T47D (cell line): ENCODE measurements at places on chromosomes 4 and X.
A peak's percentile ranks its signal among the peaks of the same experiment; 100 is the strongest.

DNA sequence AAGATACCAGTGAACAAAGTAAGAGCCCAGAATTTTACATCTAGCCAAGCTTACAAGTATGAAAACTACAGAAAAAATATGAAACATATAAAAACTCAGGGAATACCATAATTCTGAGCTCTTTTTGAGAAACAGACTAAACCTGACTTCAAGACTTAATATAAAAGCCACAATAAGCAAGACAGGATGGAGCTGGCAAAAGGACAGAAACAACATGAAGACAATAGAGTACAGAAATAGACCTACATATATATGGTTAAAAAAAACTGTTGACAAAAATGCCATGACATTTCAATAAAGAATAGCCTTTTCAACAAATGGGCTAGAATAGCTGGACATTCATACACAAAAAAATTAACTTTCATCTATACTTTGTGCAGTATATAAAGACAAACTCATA lies 49.4 kb downstream of the UBA6 start:
- no peak for DNase-seq

DNA sequence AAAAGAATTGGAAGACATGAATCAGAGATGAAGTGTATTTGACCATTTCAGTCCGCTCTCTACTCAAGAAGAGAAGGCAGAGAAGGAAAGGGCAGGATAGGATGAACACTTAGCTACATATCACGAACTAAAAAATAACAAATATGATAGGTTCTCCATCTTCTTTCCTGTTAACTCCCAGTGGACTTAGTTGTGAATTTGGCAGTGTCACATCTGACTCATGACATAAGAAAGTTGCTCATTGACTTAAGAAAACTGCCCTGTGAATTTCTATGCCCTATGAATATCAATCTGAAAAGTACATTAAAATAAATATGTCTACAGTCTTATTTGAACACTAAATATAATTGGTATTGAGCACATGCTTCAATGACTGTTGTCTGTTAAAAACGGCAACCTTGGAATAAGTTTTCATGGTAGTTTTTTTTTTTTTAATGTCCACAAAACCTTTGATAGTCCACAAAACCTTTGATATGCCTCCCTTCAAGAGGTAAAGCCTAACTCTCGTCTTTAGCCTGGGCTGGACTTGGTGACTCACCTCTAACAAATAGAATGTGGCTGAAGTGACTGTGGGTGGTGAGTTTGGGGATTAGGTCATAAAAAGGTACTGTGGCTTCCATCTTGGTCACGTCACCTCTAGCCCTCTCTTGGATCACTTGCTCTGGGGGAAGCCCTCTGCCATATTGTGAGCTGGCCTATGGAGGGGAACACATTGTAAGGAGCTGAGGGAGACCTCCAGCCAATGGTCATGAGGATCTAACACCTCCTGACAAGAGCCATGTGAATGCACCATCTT lies 184.7 kb upstream of the S100G start:
- no peak for DNase-seq

DNA sequence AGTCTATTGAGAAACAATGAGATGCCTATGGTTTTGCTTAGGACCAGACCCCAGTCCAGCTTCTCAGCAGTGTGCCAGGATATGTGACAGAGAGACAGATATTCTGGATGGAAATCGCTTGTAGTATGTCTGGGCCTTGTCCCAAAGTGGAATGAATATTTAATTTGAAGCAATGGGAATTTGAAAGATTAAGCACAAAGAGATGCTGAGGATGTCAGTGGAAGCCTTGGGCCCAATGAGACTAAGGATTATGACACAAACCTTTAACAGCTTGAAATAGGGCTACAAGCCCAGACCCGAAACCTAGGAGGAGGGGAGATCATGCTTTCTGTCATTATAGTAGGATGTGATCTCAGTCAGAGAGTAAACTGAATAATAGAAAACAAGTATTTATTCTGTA lies 459.2 kb downstream of the FAT4 start:
- DNase-seq, result no peak

DNA sequence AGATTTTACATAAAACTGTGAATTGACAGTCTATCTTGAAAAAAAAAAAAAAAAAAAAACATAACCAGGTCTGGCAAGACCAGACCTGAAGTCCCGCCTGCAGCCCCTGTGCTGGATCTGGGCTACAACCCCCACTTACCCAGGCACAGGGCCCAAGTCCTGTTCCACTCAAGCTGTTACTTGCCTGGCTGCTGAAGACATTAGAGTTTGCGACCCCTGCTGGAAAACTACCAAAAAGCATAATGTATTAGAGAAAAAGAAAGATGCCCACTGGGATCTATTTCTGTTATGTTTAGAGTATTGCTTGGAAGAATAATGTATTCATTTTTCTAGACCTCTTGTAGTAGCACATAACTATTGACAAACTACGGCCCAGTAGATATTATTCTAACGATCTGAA lies 4.7 kb downstream of the HS3ST1 start:
- DNase-seq, result peak; percentile 35

- no peak for DNase-seq
Measured at GRCh38 chr4:7964890-7965662, 25.4 kb upstream of the AFAP1 start.

DNA sequence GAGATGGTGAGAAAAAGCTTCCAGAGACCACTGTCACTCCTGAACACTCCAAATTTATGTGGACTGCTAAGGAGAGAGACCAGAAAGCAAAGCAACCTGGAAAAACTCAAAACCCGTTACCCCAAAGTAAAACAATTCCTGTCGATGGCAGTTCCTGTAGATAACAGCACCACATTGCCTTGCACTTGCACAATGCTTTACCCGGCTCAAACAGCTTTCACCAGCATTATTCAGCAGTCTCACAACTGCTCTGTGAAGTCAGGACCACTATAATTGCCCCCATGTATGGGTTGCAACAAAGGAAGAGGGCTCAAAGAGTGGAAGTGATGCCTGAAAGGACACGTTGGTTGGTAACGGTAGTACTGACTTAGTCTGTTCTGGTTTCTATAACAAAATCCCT lies 234.8 kb downstream of the BCOR start:
- DNase-seq, result no peak

DNA sequence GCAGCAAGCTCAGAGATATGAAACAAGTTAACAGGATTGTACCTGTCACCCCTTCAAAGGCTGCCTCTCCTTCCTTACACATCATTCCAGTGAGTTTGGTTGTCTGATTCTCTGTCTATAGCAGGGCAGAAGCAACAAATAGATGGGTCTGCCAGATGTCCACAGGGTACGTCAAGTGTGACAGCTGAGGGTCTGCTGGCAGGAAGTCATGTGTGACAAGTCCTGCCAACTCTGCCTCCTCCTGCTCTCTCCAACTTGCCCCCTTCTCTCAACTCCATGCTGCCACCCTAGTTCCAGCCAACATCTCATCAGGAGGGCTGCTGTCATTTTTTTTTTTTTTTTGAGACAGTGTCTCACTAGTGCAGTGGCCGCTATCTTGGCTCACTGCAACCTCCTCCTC lies 109.2 kb downstream of the NSUN7 start:
- DNase-seq, result no peak

DNA sequence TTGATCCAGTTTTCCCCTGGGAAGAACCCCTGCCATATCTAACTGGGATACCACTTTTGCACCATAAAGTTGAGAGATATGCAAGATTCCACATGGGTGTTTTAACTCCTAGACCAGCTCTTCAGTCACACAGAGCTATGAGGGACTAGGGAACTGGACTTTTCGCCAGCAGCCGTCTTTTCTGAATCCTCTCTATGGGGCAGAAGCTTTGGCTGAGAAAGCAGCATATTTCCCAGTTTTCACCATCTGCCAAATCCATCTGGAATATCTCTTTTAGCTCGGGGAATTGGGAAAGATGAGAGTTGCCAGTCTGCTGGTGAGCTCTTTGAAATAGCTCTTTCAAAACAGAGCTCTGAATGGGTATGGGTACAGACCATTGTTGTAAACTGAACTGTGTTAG lies 20.9 kb downstream of the APOOL start:
- DNase-seq, result no peak

DNA sequence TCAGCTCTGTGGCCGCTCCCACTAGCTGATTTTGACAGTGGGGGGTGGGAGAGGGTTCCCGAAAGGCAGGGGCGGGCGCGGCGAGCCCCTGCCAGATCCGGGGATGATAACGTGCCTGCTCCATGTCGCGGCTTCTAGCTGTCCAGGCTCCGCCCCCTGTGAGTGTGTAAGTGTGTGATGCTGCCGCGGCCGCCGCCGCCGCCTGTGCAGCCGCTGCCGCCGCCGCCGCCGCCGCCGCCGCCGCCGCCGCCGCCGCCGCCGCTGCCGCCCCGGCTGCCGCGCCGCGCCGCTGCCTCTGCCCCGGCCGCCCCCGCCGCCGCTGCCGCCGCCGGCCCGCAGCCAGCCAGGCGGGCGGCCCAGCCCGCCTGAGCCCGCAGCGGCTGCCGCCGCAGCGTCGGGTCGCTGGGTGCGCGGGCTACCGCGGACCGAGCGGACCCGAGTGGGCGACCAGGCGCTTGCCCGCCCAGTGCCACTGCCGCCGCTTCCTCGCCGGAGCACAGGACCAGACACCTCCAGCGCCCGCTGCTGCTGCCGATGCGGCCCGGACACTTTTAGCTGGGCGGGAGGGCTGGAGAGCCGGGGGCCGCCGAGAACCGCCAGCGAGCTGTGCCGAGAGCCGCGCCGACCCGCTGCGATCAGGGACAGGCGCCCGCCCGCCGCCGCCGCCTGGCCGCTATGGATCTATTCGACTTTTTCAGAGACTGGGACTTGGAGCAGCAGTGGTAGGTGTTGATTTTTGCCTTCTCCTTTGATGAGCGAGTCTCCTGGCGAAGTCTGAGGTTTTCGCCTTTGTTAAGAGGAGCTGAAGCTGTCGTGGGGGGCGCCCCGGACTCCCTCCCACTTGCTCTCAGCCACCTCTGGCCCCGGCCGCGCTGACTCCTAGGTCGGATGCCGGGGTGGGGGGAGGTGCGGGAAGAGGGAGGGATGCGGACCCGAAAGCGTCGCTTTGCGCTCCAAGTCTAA lies at the start of gene AFF2:
TSS of gene AFF2 (plus strand) at position 195 of the 963 bp plus-strand sequence. CDS start at position 676, 481 bp downstream.
- DNase-seq, result no peak

DNA sequence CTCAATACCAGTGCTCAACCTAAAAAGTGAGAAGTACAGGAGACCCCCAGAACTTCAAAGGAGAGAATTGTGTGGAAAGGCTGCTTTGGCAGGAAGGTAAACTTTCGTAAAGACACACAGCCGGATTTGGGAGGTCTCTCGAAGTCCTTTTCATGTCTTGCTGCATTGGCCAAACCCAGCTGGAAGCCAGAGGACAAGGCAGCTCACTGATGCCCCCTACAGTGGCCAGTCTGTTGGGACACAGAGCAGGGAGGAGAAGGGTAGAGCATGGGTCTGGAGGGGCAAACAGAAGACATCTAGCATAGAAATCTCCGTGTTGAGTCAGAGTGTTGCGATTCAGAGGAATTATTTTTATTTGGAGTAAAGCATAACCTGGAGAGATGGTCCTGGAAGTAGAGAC lies 198.9 kb downstream of the ANK2 start:
- DNase-seq, result peak; percentile 3

DNA sequence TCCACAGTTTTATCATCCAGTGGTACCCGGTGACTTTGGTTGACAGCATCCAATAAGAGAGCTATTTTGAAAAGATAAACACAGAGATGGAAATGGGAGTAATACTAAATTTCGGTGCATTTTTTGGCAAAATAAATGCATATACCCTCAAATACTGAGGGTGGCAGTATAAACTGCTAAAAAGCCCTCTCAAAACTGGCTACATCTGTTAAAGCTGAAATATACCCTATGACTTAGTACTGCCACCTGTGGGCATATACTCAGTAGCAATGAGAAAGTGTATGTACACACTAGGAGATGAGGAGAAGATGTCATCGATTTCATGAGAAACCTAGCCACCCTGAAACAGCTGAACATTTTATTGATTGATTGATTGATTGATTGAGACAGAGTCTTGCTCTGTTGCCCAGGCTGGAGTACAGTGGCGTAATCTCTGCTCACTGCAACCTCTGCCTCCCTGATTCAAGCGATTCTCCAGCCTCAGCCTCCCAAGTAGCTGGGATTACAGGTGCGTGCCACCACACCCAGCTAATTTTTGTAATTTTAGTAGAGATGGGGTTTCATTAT lies 12.2 kb upstream of the TMEM128 start:
- DNase-seq, result peak; percentile 52

DNA sequence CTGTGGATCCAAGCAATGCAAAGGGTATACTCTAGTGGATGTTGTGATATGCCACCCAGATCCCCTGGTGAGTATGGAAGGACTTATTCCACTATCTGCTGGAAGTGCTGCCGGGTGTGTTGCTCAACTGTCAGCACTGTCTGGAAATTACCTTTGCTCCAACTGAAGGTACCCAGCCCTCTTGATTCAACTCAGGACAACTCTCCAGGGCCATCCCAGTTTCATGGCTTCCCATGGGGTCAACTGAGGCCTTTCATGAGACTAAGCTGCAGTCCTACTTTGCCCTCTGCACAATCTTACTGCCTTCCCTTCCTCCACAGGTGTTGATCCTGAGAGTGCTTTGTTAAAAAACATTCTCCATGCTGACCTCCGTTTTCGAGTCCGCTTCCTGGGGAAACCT lies 99.8 kb downstream of the SPRY1 start:
- DNase-seq, result no peak

- no peak for DNase-seq
Measured at GRCh38 chr4:17323554-17324385, 188.1 kb downstream of the QDPR start.
